ENCODE measurements at places on chromosomes 12 and 14. TPM values are rescaled to one million over a fixed set of nuclear protein-coding genes. Genes with fewer than 3 reads are reported as not detected.

GRCh38 chr12:47509398-47509851, 196.4 kb downstream of the RPAP3 start:
- no peak for DNase-seq

SYNE3 gene
- 1.3 TPM for total RNA-seq

DNA sequence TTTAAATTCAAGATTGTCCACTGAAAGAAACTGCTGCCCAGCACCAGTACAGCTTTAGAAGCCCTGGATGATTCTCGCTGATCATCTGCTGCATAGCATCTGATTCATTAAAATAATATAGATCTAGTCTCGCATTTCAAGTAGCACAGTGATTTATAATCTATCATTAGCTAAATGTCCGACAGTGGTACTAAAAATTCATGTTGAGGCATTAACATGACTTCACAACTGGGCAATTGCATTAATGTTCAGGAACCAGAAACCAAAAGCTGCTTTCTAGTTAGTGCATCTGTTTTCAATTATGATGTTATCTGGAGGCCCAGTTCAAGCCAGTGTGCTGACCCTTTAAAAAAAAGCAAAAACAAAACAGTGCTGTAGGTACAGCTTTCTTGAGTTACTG, 1987.2 kb upstream of the SEL1L start:
- no peak for DNase-seq

DNA sequence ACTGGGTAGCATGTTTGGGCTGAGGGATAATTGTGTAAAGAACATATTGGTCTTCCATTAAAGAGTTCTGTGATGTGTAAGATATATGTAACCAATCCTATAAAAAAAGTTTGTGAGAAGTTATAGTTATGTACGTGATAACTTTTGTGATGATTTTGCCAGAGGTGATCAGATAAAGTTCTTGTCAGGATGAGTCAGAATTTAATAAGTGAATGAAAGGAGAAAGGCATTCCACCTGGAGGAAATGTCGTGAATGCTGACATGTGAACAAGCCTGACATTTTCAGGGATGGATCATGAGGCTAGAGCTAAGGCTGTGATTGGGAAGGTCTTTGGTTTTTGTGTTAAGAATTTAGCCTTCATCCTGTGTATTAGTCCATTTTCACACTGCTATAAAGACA, 241.5 kb downstream of the SNAPC1 start:
- no peak for DNase-seq

GRCh38 chr12:47281667-47282171, 202.0 kb upstream of the AMIGO2 start:
- no peak for DNase-seq

GRCh38 chr14:71703477-71703876, 228.8 kb upstream of the RGS6 start:
- DNase-seq: no peak

- no peak for DNase-seq
Observed at GRCh38 chr12:69243099-69244084, 4.0 kb downstream of the CPSF6 start.

OTX2 gene
- total RNA-seq: not detected

PIP4P1 gene
- 36.1 TPM for total RNA-seq

- no peak for DNase-seq
Observed at GRCh38 chr12:94793191-94793595, 142.8 kb upstream of the TMCC3 start.
